CD4-positive, alpha-beta T cell treated with Interferon gamma for 1 hour (primary cell): ENCODE measurements at places on chromosomes 5 and 9.
A peak's percentile ranks its signal among the peaks of the same experiment; 100 is the strongest.

- no peak for DNase-seq
Observed at GRCh38 chr9:138020120-138020794, 142.7 kb downstream of the CACNA1B start.

DNA sequence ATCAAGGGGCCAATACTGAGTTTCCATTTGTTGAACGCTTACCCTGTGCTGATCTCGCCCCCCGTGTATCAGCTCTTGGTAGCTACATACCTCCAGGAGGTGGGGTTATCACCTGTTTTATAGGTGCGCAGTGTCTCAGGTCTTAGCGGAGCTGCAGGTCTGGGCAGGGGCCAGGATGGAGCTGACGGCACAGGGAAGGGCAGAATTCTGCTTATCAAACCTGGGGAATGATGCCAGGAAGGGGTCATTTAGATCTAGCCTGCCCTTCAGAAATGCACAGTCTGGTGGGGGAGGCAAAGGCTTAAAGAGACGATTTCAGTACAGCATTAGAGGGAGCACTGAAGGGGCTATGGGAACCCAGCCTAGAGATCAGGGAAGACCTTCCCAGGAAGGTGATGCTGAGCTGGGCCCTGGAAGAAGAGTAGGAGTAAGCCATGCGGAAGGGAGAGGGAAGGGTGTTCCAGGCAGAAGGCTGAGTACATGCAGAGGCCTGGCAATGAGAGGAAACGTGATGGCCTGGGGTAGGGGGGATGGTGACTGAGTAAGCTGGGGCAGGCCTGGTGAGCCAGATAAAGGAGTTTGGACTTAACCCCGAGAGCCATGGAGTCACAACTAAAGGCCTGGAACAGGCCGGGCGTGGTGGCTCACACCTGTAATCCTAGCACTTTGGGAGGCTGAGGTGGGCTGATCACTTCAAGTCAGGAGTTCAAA, 31.5 kb downstream of the OLFML2A start:
- DNase-seq, result no peak

- DNase-seq, result no peak
Observed at GRCh38 chr9:4489562-4489918, 728 bp upstream of the SLC1A1 start.

DNA sequence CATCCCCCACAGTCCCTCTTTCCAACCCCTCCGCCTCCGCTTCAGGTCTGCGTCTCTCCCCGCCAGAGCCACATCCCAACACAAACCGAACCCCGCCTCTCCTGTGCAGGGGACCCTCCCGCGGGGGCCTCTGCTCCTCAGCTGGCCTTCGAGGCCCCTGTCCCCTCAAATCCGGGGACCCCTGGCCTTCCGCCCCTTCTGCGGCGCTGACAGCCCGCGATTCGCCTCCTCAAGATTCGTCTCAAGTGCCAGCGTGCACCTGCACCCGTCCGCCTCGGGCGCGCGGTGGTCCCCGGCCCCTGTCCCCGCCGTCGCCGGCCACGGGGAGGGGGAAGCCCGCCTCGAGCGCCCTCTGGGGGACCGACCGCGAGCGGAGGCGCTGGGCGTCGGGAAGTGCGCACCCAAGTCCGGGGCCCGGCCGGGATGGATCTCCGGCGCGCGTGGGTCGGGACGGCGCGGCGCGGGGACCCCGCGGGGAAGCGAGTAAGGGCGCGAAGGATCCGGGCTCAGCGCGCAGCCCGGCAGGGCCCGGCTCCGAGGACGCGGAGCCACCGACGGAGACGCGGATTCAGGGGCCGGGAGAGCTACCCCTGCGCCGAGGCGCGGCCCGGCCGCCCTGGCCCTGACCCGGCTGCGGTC, 623 bp downstream of the FLT4 start:
- DNase-seq, result no peak

- no peak for DNase-seq
Observed at GRCh38 chr5:35133186-35133585, 85.4 kb upstream of the AGXT2 start.

DNA sequence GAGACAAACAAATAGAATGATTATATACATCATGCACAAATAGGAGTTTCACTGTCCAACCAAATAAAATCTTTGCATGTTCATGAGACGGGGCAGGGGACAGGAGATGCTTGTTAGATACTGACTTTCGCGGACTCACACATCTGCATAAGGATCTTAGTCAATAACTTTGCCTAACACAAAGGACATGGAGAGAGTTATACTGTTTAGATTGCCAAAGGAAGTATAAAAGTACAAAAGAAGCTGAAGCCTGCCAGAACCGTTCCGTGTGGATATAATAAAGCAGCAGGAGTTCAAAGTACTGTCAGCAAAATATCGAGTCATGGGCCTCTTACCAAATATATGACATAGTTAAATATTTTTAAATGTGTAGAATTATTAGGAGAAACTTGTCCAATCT, 1148.4 kb downstream of the EFNA5 start:
- DNase-seq, result no peak

GRCh38 chr9:131666774-131667173, 73.1 kb downstream of the RAPGEF1 start:
- peak; percentile 45 for DNase-seq

DNA sequence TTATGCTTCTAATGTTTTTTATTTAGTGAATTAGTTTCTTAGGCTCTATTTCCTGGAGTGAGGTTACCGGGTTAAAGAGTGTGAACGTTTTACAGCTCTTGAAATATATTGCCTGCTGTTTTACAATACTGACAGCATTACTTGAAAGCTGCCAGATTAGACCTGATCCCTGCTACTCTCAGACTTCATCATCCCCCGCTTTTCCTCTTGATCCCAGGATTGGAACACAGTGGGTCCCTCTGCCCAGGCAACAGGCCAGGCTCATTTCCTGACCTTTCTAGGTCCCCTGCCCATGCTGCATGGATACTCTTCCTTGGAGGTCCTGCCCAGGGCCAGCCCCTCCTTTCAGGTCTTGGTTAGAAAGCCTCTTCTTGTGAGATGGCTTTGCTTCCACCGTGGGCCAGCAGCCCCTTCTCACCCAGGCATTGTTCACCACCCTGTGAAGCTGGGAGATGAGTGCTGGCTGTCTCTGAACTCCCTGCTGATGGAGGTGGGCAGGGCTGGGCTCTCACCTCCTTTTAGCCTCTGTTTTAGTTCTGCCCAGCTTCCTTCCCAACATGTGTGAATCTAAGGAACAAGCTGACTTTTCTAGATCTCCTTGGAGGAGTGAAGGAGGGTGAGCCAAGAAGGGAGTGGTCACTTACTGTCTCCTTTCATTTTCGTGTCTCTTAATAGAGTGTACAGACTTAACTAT, 15.5 kb upstream of the FAM120AOS start:
- DNase-seq, result no peak

DNA sequence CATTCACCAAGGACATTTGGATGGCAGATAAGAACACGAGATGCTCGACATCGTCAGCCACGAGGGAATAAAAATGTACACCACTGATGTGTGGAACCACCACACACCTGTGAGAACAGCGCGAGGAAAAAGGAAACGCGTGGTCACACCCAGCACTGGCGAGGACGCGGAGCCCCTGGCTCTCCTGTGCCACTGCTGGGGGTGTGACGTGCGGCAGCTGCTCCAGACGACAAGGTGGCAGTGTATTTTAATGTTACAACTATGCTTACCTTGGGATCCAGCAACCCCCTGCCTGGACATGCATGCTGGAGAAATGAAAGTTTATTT, 13.6 kb upstream of the CEP72 start:
- no peak for DNase-seq
